ENCODE measurements at places on chromosomes 7 and 10.

DNA sequence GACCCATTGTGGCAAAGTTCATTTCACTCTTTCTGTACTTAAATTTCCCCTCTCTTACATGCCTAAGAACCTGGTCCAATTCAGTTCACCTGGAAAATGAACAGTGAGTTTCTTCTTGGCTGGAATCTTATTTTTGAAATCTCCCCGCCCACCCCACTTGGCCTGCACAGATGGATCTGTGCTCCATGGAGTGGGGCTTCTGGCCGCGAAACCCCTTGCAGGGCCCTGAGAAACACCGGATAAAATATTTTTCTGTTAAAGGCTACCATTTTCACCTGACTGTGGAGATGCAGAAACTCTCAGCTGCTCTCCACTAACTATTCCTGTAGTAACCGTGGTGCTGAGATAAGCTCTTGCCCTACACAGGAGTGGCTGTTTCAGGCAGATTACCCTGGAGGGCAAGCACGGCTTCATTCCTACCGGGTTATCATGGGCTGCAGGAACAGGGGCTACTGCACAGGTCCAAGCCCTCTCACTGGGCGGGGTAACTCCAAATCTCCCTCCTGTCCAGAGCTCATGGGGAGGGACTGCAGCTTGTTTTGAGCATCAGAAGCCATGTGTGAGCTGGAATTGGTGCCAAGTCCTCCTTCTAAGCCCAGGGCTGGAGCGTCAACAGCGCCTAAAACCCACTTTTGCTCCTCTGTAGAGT lies 118.9 kb downstream of the PRPF18 start:
- H3K36me3 ChIP-seq: peaks cover 56% of the 10 kb centered on the region
- no peak for DNase-seq
- H3K27ac ChIP-seq: no peak overlapping the region
- peaks cover 36% of the 10 kb centered on the region for H3K4me1 ChIP-seq
- no peaks in the 10 kb centered on the region for H3K27me3 ChIP-seq

GRCh38 chr10:93124580-93125318 lies 51.1 kb downstream of the CYP26A1 start:
- H3K4me1 ChIP-seq: no peaks in the 10 kb centered on the region
- no peaks in the 10 kb centered on the region for H3K27me3 ChIP-seq
- no peak overlapping the region for H3K27ac ChIP-seq
- no peak for DNase-seq

- no peak overlapping the region for H3K27ac ChIP-seq
- no peaks in the 10 kb centered on the region for H3K36me3 ChIP-seq
- H3K27me3 ChIP-seq: no peaks in the 10 kb centered on the region
These were observed 17.3 kb upstream of the ADRB1 start for GRCh38 chr10:114026189-114027040.

DNA sequence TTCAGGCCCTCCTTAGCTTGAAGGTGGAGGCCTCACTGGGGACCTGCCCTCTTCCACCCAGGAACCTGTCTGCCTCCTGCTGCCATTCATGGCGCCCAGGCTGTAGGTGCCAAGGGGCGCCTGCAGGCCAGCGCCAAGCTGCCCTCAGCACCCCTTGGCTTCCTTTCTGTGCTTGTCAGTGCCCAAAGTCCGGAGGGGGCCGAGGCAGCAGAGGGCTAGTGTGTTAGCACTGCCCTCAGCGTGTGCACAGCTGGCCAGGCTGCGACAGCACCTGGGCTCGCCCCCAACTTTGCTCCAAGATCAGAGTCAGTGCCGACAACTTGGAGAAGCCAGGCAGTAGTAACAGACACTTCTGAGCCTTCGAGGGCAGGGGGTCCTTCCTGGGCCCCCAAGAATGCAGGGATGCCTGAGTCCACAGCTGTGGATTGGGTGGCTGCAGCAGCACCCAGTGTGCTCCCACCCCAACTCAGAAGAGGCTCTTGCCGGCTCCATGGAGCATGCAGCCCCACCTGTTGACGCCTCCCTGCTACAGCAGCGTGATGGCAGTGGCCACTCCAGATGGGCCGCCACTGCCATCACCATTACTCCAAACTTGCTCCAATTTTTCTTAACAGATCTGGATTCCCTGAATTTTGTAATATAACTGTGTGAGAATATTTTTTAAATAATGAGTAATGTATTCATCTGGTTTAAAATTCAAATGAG lies 41.7 kb downstream of the CACUL1 start:
- no peaks in the 10 kb centered on the region for H3K4me1 ChIP-seq
- H3K36me3 ChIP-seq: peaks cover 4% of the 10 kb centered on the region
- no peak overlapping the region for H3K4me3 ChIP-seq
- no peak overlapping the region for H3K27ac ChIP-seq

DNA sequence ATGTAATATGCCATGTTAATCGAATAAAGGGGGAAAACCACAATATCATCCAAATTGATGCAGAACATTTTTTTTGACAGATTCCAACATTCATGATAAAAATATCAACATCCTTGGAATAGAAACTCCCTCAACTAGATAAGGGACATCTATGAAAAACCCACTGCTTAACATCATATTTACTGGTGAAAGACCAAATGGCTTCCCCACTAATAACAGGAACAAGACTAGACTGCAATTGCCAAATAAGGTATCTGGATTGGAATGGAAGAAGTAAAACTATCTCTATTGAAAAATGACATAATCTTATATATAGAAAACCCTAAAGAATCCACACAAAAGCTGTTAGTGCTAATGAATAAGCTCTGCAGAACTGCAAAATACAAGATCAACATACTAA lies 27.8 kb downstream of the SMURF1 start:
- H3K4me3 ChIP-seq: no peak overlapping the region
- no peaks in the 10 kb centered on the region for H3K4me1 ChIP-seq
- H3K27me3 ChIP-seq: no peaks in the 10 kb centered on the region

- peaks cover 52% of the 10 kb centered on the region for H3K36me3 ChIP-seq
- H3K4me3 ChIP-seq: no peak overlapping the region
- peaks cover 9% of the 10 kb centered on the region for H3K4me1 ChIP-seq
- no peak for DNase-seq
These were observed 17.0 kb downstream of the SRI start for GRCh38 chr7:88202799-88203198.

Data from neuronal stem cell (in vitro differentiated cells).